ENCODE measurements at places on chromosomes 7 and 10. TPM values are rescaled to one million over a fixed set of nuclear protein-coding genes. Genes with fewer than 3 reads are reported as not detected.

The SLC18A3 gene
- total RNA-seq: not detected

The GAD2 gene
- total RNA-seq: not detected

The TSPAN33 gene
- total RNA-seq: 39.3 TPM

The CALD1 gene
- 182 TPM for total RNA-seq

The SP4 gene
- total RNA-seq: 10.1 TPM

The CREB5 gene
- total RNA-seq: 19.4 TPM

The PRKAR1B gene
- total RNA-seq: 13.9 TPM

The DYDC2 gene
- total RNA-seq: 0.16 TPM

- peak; percentile 66 for DNase-seq
Measured at GRCh38 chr10:101258179-101258885, 29.1 kb upstream of the LBX1 start.

DNA sequence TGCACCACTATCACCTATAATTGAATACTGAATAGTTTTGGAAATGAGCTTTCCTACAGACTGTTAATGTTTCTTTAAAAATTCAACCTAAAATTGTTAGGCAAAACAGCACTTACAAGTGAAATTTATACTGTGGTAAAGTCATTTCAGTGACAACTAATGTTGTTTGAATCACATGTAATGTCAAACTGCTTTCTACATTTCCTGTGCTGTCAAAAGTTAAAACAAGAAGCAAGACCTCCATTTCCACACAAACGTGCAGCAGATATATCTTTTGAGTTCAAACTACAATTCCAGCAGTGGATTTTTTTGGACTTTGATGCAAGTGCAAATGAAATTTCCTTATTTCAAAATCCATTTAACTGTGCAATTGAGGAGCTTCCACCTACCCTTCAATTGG lies 199.8 kb downstream of the RNLS start:
- DNase-seq: no peak

- no peak for DNase-seq
Measured at GRCh38 chr10:6379015-6379776, 176.5 kb downstream of the PFKFB3 start.

DNA sequence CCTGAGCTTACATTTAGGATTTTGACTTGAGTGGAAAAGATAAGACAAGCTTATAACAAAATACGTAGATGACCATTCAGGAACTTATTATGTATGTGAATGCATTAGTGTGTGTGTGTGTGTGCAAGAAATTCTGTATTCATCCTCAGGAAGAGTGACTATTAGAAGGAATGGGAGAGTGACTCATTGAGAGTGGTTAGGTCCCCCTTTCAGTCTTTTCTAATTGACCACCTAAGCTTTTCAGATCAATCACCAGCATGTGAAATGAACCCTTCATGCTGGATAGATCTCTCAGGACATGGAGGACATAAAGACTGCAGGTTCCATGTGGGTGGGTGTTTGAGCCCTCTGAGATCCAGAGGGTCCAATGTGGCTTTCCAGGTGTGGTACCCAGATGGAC lies 153.5 kb downstream of the MBL2 start:
- DNase-seq: no peak

DNA sequence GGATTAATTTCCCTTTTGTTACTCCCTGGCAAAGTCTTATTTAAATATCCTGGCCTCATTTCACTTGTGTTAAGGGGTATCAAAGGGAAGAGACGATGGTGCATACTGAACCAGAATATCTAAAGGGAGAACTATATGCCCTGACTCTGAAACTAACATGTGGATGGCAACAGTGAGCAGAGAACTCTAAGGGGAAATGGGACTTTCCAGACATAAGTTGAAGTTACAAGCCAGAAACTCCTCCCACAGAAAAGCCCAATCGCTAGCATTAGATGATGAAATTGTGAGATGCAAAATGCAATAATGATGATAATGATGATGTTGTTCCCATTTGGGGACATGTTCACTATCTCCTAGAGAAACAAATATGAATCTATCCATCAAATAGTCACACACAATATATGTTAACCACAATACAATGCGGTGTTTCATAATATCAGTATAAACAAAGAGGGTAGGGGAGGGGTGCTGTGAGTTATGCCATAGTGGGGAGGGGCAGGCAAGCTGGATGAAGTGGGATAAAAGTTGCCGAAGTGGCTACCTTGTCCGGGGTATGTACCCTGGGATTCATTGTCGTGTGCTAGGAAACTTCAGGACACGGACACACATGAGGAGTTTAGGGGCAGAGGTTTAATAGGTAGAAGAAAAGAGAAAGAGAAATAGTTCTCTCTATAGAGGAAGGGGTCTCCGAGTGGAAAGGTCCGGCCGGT lies 37.1 kb downstream of the TMEM229A start:
- DNase-seq: no peak

GRCh38 chr7:20647908-20648776 lies 32.7 kb downstream of the ABCB5 start:
- peak; percentile 93 for DNase-seq

DNA sequence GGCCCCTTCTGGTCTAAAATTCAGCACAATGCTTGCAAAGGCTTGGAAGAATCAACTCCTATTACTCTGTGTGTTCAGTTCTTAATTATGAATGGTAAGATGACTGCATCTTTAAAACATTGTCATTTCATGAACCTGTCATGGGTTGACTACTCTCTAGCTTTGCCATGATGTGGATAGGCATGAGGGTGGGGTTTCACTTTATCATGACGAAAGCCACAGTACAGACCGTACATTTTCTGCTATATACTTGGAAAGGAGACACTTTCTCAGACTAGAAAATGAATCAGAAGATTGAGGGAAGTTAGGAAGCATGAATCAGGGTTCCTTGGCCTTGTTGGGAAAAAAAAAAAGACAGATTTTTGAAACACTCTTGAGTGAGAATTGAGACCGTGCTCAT lies 19.7 kb upstream of the MSRB2 start:
- no peak for DNase-seq

DNA sequence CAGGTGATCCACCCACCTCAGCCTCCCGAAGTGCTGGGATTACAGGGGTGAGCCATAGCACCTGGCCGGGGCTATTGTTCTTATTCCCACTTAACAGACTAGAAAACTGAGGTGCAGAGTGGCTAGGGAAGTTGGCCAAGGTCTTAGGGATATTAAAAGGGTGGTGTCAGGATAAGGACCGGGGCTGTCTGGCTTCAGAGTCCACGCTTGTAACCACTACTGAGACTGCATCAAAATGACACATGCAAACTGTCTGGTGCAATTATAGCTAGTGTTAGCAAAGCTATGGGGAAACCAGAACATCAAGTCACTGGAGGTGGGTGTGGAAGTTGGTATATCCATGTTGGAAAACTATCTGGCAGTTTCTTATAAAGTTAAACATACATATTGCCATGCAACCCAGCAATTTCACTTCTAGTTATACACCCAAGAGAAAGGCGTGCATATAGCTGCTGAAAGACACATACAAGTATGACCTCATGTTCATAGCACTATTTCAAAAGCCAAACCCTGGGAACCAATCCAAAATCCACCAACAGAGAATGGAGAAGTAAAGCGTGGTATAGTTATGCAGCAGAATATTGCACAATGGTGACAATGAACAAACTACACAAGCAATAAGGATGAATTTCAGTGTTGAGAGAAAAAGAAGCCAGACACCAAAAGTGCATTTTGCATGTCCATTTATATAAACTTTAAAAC lies 33.9 kb upstream of the EEPD1 start:
- DNase-seq: no peak

DNA sequence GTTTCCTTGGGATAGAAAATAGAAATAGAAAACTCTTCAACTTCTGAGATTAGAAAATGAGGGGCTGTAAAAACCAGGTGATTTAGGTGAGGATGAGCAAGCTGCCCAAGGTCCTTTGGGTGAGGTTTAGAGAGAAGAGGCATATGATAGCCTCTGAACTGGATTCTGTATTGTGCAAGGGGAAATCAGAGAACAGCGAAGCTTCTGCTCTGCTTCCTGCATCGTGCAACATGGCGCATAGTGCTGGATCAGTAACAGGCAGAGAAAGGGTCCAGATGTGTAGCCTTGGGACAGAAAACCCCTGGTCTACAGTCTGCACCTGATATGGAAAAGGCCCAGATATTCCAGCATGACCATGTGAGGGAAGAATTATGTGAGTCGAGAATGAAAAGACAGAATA lies 121.7 kb downstream of the MBL2 start:
- no peak for DNase-seq

DNA sequence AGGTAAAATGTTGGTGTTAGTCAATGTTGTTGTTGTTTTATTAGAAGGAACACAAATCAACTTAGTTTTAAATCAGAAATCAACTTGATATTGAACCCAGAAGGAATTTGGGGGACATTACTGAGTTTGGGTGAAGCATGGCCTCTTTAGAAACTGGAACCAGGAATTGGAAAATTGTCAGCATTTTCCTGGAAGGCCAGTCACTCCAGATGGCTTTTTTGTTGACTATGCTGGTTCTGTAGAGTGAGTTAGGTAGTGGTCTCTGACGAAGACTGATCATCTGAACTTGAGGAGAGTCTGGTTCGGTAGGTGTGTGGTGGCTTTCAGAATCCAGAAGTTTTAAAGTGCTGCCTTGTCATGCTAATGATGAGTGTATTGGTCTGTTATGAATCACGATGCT lies 111.5 kb downstream of the BMPER start:
- DNase-seq: no peak

DNA sequence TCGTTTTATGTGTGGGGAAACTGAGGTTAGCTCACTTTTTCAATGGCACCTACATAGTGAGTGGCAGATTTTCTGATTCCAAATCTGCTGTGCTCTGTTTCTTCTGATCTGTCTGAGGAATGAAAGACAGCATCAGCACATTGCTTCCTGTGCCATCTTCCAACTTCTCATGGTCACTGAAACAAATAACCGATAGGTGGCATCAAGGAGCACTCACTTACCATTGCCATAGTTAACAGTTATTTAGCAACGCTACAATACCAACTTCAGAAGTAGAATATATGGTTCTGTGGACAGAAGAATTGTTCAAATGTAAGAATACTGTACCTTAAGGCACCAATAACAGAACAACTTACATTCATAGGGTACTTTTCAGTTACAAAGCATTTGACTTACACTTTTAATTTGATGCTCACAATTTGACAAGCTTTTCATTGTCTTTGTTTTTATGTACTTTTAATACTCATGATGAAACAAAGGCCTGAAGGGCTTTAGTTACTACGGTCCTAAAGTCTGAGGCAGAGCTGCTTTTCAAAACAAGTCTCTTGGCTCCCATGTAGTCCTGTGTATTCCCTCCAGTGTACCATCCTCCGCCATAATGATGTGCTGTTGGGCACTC lies 228.9 kb upstream of the TCF7L2 start:
- peak; percentile 81 for DNase-seq

- no peak for DNase-seq
Measured at GRCh38 chr7:114662002-114662677, 247.5 kb downstream of the FOXP2 start.

GRCh38 chr7:31688372-31688771 lies 1.4 kb downstream of the PPP1R17 start:
- DNase-seq: no peak

DNA sequence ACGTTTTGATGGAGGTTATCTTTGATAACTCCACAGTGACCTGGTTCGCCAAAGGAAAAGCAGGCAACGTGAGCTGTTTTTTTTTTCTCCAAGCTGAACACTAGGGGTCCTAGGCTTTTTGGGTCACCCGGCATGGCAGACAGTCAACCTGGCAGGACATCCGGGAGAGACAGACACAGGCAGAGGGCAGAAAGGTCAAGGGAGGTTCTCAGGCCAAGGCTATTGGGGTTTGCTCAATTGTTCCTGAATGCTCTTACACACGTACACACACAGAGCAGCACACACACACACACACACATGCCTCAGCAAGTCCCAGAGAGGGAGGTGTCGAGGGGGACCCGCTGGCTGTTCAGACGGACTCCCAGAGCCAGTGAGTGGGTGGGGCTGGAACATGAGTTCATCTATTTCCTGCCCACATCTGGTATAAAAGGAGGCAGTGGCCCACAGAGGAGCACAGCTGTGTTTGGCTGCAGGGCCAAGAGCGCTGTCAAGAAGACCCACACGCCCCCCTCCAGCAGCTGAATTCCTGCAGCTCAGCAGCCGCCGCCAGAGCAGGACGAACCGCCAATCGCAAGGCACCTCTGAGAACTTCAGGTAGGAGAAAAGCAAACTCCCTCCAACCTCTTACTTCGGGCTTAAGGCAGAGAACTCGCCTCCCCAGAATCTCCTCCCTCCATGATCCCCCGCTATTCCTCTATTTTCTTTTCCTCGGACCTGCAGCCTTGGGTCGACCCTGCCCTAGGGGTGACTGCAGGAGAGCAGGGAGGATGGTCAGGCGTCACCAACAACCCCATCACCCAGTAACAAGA lies at the start of gene SERPINE1:
Gene SERPINE1, plus strand, starts transcription at position 454 of the 809 bp plus-strand sequence. CDS start 1,290 bp downstream, outside the sequence.
- peak; percentile 28 for DNase-seq

DNA sequence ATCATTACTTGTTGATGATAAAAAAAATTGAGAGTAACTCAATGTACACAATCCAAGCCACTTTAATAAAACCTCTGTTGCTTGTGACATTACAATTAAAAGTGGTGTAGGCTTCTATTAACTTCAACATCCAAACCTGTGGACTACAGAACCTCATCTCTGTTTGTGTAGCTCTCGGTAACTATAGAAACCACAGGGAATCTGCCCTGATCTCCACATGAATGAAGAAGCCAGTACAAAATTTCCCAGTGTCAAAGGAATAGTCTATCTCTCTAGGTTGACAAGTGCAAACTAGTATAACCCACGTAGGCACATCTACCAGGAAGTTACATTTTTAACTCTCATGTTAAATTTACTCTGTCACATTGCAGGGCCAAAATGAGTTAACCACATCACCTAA lies 204.3 kb downstream of the CHCHD3 start:
- no peak for DNase-seq

- DNase-seq: no peak
Measured at GRCh38 chr10:4013651-4014121, 228.7 kb upstream of the KLF6 start.

DNA sequence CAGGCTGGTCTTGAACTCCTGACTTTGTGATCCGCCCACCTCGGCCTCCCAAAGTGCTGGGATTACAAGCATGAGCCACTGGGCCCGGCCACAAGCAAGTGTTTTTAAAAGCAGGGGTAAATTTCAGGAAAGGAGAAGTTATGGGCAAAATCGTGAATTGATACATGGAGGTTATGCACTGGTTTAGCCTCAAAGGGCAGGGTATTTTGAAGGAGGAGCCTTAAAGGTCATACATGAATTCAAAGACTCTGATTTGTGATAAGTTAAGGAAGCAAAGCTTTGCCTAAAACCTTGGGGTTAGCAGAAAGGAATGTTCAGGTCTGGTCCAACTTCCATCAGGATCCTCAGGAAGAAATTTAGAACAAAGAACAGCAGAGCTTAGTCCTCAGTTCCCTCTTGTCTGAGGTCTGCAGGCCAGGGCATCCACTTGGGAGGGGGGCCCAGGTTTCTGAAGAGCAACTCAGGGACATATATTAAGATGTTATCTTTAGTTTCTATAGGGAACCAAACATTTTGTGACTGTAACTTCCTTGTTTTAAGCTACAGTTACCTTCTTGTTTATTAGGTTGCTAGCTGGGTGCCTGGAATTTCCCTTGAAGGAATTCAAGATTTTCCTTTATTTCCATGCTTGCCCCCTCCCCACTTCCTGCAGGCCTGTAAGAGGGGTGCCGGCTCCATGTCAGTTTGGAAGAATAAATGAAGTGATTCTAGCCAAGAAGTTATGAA lies 2.8 kb upstream of the REPIN1 start:
- DNase-seq: no peak
